ENCODE measurements at places on chromosomes 13 and 19.

DNA sequence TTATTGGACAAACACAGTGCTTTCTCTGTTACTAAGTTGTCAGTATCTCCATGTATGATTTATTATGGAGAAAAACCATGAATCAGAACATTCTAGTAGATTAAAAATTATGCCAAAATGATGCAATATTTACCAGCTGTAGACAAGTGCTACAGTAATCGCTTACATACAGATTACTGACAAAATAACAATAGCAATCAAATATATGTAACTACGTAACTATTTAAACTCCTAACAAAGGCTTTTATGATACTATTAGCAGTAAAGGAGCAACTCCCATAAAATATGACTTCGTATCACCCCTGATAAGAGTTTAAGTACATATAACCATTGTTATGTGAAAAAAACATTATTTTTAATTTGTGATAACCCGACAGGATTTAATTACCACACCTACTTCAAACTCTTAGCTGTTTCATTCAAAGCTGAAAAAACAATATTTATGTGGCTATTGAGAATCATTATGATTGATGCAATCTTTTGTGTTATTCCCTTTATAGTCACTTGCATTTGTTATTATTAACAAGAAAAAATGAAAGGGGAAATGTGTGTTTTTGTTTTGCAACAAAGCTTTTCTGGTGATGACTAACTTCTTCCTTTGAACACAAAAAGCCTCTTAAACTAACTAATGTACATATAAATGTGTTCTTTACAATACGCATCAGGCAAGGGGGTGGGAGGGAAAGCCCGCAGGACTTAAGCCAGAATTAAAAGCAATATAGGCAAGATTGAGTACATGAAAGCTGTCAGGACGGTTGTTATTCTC is 147.4 kb downstream of the ABCC4 start:
- no peak for DNase-seq

- DNase-seq, result no peak
These were observed 15.8 kb downstream of the ZNF574 start for GRCh38 chr19:42091742-42092141.

- DNase-seq, result no peak
These were observed 258.8 kb downstream of the ZNF536 start for GRCh38 chr19:30631033-30631370.

- no peak for DNase-seq
These were observed 610.9 kb upstream of the PCDH9 start for GRCh38 chr13:67841071-67841470.

- no peak for DNase-seq
These were observed 21.0 kb downstream of the ZNF114 start for GRCh38 chr19:48290771-48291488.

DNA sequence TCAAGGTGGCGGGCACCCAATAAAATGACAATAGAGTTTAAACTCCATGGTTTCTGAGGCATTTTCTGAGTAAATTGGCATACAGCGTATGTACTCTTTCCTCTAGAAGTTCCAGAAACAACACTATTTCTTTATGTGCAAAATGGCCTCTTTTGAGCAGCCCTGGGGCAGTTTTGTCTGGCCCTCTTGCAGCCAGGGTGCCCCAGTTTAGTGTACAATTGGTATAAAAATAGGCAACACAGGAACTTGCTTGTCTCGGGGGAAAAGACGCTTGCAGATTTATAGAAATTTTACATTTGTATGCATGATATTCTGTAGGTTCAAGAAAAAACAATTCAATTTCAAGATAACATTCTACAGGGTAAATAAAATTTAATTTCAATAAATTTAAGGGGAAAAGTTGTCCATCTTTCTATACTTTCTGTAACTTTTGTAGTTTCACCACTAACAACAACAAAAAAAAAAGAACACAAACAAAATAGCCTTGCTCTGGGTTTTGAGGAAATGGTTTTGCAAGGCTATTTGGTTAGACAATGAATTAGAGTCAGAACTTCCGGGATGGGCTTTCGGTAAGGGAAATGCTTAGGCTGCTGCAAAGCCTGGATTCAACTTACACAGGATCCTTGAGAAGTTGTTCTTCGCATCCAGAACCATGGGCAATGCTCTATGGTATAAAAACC is 45.3 kb downstream of the LRCH1 start:
- DNase-seq, result no peak

GRCh38 chr13:88360761-88361160 is 689.6 kb downstream of the SLITRK5 start:
- no peak for DNase-seq

DNA sequence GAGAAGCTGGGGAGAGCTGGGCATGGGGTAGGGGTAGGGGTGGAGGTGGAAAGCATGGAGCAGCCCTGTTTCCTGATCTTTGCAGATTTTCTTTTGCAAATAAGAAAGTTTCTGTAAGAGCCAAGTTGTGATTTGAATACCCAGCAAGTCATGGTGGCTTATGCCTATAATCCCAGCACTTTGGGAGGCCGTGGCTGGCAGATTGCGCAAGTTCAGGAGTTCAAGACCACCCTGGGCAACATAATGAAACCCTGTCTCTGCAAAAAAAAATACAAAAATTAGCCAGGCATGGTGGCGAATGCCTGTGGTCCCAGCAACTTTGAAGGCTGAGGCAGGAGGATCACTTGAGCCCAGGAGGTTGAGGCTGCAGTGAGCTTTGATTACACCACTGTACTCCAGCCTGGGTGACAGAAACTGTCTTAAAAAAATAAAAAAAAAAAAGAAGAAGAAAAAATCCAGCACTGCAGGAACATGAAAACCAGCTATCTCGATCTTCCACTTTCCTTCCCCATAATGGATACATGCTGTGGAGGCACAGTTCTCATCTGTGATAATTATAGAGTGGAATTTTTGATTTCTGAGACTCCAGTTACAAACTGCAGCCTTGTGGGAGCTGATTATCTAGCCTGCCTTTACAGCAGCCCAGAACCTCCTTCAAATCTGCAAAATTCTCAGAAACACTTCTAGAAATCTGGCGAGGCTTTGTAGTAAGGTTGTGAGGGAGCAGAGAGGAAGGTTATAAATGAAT is 12.1 kb upstream of the TEX26 start:
- DNase-seq, result no peak

DNA sequence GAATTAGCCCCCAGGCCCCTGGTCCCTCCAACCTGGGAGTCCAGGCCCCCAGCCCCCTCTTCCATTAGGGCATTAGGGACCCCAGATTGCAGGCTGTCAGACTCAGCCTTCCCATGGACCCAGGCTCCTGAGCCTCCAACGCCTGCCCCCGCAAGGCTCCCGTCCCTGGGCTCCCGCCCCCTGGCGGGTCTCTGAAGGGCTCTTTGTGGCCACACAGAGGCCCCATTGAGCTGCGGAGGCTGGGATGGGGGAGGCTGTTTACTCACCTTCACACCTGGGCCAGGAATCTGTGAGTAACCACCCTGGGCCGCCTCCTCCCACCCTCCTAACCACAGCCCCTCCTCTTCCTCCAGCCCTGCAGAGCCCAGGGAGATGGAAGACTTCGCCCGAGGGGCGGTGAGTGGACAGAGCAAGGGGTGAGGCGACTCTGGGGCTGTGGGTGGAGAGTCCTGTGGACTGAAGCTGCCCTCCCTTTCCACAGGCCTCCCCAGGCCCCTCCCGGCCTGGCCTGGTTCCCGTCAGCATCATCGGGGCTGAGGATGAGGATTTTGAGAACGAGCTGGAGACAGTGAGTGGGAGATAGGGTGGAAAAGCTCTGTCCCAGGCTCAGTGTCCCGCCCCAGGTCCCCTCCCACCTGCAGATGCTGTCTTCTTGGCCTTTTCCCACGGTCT is 4.9 kb downstream of the ARHGEF1 start:
- no peak for DNase-seq

Data from GM04503 (cell line).